NCI-H69 (cell line): ENCODE measurements at places on chromosomes 7 and 10.

GRCh38 chr10:123999261-123999660 is 94.1 kb downstream of the CHST15 start:
- no peak for DNase-seq

GRCh38 chr10:43973801-43974200 is 325.1 kb upstream of the ZNF32 start:
- DNase-seq = no peak

- DNase-seq = peak; percentile 31
Observed at GRCh38 chr7:105141068-105141467, 127.1 kb downstream of the KMT2E start.

GRCh38 chr7:91082038-91082437 is 182.2 kb upstream of the FZD1 start:
- no peak for DNase-seq

- DNase-seq = no peak
Observed at GRCh38 chr7:154627646-154628290, 375.2 kb downstream of the PAXIP1 start.

DNA sequence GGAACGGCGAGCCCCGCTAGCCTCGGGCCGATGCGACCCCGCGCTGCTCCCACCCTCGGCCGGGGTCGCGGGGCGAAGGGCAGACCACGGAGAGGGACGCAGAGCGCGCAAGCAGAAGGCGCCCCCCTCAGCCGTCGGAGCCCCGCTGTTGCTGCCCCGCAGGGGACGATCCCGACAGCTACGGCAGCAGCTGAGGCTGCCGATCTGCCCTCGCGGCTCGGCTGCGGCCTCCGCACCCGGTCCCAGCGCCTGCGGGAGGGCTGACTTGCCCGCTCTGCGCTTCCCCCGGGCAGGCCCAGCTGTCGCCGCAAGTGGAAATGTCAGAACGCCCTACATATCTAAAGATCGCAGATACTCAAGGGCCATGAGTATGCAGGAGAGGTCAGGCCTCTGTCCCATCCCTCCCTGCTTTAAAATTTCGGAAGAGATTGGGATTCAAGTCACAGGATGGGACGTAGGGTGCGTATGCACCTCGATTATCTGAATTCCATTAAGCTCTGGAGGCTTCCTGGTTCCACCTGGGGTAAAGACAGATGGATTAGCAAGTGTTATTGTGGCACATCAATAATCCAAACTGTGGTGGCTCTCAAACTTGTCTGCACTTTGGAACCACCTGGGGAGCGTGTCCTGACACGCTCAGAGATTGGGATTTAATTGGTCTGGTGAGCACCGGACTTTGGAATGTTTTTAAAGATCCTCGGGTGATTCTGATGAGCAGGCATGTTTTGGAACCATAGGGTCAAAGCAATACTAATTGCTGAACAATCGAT is at the start of gene CRPPA:
TSS of gene CRPPA (minus strand) at position 206 of the 770 bp plus-strand sequence. CDS start 216 bp downstream, outside the sequence.
- DNase-seq = peak; percentile 53

DNA sequence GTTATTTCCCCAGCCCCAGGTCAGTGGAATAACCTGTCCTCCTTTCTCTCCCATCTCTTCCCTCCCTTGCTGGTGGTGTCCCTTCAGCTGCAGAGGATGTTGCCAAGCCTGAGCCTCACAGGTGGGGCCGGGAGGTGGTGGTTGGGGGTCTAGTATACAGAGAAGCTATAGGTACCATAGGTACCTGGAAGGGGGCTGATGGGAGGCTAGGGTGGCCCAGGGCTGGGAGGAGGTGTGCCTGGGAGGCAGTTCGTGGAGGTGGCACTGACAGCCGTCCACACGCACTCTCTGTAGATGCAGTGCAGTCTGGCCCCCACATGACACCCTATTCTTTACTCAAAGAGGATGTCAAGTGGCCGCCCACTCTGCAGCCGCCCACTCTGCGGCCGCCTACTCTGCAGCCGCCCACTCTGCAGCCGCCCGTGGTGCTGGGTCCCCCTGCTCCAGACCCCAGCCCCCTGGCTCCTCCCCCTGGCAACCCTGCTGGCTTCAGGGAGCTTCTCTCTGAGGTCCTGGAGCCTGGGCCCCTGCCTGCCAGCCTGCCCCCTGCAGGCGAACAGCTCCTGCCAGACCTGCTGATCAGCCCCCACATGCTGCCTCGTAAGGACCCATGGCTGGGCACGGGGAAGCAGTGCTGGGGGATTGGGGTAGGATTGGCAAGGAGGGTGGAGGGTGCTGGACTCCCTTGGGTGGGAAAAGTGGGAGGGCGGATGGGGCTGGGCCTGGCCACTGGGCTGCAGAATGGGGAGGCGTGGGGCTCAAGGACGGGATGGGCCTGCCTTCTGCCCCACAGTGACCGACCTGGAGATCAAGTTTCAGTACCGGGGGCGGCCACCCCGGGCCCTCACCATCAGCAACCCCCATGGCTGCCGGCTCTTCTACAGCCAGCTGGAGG is 9.5 kb downstream of the IRF5 start:
- DNase-seq = no peak

DNA sequence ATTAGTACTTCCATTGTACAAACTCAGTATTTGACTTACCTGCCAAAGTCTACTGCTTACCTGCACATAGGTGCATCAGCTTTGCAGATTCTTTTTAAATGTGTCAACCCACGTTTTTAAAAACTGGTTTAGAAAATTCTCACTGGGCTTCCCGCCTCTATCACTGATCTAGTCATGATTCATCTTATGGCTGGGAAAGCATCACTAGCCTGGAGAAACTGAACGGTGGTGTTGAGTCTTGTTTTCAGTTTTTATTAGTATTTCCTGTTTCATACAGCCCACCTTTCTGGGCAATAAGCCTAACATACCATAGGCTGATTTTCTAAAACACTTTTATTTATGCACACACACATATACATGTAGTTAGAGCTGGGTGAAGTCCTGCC is 19.7 kb downstream of the DOCK1 start:
- DNase-seq = no peak

DNA sequence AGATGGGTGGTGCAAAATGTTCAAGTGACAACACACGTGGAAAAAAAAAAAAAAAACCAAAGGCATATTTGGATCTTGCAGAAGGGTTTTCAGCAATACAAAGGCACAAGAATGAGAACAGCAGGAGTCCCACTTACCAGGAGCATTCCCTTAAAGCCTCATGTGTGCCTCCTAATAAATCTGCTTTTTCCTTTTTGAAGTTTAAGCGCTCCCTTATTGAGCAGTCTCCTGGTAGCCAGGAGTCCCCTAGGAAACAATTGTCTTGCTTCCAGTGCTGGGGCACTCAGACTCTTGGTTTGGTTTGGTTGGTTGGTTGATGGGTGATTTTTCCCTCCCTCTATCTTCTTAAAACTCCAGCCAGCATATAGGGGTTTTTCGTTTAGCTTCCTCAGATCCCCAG is 321.8 kb upstream of the NFE2L3 start:
- peak; percentile 57 for DNase-seq

DNA sequence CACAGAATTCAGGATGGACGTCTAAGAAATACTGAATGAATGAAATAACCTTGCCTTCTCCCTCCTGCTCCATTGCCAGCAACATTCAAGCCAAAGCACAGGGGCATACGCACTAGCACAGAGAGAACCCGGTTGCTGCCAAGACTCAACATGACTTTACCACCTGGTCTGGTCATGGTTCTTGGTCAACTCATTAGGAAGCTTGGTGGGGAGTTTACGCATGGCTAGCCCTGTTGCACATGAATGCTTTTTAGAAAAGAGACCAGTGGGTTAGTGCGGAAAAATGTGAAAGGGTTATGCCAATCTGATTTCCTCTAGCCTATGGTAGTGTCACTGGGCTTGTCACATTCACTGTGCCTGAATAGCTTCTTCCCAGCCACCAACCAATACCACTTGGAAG is 187.6 kb upstream of the NEBL start:
- DNase-seq = no peak

GRCh38 chr7:125644109-125644508 is 714.5 kb upstream of the POT1 start:
- DNase-seq = peak; percentile 48

DNA sequence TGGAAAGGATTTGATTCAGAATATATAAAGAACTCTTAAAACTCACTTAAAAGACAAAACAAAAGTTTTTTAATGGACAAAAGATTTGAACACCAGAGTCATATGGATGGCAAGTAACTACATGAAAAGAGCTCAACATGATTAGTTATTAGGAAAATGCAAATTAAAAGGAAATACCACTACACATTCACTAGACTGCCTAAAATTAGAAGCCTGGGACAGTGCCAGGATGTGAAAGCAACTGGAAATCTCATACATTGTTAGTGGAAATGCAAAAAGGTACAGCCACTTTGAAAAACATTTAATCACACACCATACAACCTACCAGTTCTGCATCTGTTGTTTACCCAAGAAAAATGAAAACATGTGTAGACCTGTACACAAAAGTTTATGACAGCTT is 48.8 kb downstream of the RALA start:
- no peak for DNase-seq

DNA sequence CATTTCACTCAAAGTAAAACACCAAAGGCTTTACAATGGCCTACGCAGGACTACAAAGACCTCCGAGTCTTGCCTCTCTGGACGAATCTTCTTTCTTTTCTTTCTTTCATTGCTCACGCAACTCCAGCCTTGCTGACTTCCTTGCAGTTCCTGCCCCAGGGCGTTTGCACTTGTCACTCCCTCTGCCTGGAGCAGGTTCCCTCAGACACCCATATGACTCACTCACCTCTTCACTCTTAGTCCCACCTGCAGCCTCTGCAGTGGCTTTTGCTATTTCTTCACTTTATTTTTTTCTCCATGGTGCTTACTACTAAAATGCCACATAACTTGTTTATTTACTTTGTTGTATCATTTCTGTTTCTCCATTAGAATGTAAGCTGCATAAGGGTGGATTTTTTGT is 33.1 kb downstream of the GHRHR start:
- peak; percentile 36 for DNase-seq

DNA sequence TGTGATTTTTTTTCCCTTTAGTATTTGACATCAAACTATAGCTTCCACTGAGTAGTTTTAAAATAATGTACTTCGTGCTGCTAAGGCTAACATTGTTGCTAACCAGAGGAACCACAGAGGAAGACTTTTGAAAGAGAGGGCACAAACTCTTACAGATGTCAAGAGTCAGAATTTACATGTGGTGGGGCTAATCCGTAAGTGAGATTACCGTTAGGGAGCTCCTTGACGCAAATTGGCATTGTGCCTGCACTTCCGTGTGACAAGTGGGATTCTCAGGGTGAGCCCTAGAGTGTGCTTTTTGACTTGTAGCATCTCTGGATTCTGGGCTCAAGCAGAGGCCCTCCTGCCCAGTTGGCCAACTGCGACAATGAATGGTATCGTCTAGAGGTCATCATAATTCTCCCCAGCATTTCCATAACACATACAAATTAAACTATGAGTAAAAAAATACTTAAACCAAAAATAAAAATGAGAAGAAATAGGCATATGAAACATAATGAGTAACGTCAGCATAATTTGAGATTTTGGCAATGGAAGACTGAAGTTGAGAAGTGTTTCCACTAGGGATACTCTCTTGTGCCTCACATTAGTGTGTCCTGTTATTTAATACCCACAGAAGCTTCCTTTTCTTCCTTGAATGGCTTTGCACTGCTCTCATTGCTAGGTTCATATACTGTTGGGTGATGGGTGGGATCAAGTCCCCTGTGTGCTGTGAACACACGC is 164.0 kb downstream of the SDK1 start:
- DNase-seq = no peak

DNA sequence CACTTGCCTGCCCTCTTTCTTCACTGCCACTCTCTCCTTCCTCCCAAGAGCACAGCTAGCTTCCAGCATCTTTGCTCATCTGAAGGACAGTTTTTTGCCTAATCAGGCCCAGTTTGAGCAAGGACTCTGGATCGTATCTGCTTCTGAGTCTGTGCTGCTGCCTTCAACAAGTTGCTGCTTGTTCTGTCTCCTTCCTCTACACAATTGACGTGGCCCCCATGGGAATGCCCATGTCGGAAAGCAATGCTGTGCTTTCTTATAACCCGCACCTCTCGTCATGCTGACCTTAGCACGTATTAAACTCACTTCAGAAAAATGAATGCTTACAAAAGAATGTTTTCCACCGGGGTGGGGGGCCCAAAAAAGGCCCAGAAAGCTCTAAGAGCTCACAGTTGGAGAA is 324.7 kb upstream of the C7orf33 start:
- no peak for DNase-seq

GRCh38 chr10:69317175-69317604 is 38.9 kb downstream of the HK1 start:
- no peak for DNase-seq

DNA sequence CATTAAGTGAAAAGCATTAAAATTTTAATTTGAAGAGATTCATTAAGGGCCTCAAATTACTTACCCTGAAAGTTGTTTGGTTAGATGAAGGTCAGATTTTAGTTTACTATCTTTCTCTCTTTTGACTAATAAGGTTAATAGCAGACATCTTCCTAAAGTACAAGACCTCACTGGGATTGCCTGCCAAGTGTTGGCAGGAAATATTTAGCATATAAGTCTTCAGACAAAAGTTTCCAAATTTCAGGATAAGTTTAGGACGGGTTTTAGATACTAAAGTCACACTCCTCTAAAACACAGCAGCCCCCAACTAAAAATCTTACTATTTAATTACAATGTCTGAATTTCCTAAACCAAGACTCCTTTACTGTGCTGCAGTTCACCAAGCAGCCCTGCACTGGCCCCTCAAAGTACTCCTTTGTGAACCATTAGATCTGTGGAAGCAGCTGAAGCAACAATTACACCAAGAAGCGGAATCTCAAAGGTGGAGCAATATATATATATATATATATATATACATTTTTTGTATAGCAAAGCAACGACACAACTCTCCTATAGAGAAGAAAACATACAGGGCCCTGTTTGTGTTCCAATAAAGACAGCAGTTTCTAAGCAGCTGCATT is 91.2 kb upstream of the KCNIP2 start:
- DNase-seq = no peak

DNA sequence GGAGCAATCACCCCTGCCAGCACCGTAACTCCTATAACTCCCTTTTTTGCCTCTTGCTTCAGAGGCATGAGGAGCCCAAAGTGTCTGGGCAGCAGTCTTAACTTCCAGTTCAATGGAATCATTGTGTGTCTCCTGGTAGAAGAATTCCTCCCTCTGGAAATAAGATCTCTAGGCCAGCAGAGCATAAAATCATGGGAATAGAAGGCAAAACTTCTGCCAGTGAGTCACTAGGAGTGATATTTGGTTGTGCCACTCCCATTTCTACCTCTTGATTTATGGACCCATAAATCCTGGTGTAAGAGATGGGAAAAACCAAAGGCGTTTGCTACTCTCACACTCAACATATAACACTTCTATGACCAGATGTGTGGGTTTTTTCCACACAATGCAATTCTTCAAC is 104.9 kb upstream of the FAM180A start:
- DNase-seq = no peak

DNA sequence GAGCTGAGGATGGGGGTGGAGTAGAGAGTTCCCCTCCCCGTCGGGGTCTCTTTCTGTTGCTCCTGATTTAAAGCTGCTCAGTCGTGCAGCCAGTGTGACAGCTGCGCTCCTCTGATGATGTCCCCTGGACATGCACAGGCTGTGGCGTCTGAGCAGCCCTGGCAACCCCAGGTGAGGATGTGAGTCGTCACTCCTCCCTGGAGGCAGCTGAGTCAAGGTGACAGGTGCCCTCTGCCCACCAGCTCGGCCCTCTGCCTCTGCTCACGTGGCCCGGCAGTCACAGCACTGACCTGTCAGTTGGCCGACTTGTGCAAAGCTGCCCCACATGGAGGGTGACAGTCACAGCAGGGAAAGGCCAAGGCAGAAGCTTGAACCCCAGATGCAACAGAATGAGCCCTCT is 33.9 kb downstream of the ANXA8 start:
- DNase-seq = no peak

- DNase-seq = peak; percentile 7
Observed at GRCh38 chr10:121708728-121709674, 110.8 kb upstream of the FGFR2 start.
